ENCODE measurements at places on chromosomes 12 and 14.

DNA sequence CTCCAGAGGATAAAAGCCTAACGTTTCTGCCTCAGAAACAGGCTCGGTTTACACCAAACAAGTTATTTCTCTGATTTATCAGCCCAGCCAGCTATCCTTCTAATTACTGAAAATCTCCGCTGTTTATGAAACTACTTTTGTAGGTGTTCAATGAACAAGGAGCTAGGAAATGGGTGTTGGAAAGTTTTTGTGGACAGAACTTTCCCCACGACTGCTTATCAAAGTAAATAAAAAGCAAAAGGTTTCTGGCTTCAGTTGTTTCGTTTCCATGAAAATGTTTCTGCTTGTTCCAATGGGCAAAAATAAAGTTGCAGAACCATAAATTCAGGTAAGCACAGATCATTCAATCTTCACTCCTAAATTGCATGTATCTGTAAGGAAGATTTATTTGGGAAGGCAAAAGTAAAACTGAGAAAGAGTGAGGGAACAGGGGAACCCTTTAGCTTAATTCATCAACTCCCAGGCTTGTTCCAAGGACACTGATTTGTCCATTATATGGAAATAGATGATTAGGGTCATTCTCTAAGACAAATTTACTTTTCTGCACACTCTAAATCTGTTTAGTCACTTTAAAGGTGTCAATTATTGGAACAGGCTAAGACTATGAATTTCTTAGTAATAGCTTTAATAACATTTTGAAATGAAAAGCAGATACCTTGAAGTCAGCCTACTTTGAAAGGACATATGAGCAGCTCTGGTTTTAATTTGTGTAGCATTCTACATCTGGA lies 175.9 kb upstream of the CDKN3 start:
- DNase-seq = no peak

- no peak for DNase-seq
These were observed 161.2 kb upstream of the RTL1 start for GRCh38 chr14:101064718-101065117.

DNA sequence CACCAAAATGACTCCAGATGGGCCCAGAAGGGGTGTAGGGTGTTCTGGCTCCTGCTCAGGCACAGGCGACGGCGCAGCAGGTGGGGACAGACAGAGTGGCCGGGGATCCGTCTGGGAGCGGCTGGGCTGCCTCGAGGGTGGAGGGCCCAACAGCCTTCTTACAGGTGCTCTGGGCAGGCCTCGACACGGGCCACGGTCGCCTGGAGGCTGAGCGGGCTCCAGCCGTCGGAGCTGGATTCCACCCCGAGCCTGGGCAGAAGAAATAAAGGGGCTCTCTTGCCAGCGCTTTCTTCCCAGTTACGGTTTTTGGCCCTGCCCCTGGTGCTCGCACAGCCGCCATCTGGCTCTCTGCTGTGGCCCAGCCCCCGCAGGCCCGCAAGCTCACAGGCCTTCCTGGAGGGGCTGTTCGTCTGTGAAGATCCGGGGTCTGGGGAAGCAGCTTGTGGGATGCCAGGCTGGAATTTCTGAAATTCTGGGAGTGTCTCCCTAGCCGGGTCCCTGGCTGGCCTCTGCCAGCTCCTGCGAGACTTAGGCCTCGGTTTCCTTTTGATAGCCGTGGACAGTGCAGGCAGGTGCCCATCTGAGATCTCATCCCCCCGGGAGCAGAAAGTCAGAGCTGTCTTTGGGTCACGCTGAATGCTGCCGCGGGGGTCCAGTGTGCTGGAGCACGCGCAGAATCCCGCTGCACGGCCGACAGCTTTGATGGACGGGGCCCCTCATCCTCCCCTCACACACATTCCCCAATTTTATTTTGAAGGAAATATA lies 122.7 kb downstream of the PAPOLA start:
- no peak for DNase-seq

DNA sequence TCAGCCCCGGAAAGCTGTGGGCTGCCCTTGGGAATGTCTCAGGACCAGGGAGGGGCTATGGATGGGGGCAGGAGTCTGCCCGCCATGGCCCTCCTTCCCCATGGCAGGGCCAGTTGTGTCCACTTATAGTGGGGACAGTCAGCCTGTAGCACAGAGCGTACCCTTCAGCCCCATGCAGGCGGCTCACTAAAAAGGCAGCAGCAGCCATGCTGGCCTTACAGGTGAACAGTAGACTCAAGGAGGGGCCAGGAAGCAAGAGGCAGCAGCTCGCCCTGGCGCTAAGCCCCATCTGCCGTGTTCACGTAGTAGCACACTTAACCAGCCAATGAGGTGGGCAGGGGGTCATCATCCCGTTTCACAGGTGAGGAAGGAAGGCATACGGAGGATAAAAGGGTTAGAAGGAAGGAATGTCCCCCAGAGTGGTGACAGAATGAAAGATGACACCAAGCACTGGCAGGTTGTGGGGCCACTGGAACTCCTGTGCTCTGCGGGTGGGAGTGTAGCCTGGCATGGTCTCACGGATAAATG lies 52.7 kb downstream of the FAM222A start:
- no peak for DNase-seq

- DNase-seq = no peak
These were observed 527 bp downstream of the CAMKK2 start for GRCh38 chr12:121295746-121296617.

DNA sequence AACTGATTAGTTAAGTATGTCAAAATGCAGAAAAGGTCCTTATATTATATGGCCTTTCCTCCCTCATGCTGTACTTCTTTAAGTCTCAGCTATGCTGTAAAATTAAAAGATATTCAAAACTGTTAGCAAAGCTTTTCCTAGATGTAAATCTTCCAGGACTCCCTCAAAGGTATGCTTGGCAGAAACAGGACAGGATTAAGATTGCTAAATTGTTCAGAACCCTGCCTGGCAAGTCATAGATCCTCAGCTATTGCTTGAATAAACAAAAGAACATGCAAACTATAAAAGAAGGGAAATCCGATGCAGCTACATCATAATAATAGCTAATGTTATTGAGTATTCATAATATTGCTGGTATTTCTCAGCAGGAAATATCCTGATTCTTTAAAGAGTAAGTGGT lies 322.6 kb downstream of the CCDC91 start:
- DNase-seq = no peak

- DNase-seq = no peak
These were observed 56.1 kb upstream of the FUT8 start for GRCh38 chr14:65356327-65356836.

DNA sequence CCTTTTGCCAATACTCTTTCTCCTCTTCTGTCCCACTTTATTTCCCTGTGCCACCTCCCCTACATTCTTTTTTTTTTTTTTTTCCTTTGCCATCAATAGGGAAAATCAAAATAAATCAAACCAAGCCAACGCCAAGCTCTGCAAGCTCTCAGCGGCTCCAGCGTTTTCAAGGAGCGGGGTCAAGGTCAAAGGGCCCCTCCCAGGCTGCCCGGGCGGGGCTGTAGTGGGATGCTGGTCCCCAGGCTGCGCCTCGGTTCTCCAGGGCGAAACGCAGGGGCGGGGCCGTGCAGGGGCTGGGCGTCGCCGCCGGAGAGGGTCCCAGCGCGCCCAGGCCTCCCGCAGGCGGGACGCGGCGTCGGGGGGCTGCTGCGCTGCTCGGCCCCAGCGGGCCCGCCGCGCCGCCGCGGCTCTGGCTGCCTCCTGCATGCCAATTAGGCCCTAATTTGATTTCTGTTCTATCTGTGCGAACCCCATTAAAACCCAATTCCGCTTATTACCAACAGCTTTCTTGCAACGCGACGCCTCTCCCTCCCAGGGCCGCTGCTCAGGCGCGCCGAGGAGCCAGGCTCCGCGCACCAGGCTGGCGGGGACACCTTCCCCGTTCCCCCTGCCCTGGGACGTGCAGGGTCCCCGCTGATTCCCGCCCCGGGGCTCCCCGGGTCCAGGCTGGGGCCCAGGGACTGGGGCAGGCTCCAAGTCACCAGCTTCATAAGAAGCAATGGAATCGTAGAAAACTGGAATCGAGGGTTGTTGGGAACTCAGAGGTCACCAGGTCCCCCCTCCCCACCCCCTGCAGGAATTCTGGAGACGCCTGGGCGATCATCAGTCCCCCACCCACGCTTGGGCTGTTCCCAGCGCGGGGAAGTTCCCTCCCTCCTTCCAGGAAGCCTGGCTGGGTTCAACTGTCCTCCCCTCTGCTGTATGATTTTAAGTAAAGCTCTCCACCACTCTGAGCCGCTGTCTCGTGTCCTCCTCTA lies 50.7 kb upstream of the MAP1LC3B2 start:
- no peak for DNase-seq

DNA sequence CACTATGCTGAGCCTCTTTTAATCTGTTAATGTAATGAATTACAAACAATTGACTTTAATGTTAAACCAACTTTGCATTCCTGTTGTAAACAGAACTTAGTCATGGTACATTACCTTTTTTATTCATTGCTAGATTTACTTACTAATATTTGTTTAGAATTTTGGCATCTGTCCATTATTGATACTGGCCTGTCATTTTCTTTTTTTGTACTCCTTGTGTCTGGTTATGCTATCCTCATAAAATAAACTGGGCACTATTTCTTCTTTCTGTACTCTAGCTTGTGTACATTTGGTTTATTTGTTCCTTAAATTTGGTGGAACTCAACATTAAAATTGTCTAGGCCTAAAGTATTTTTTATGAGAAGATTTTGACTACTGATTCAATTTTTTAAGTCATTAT lies 32.1 kb downstream of the SPATA7 start:
- no peak for DNase-seq

GRCh38 chr12:116053479-116054200 lies 223.9 kb downstream of the MED13L start:
- DNase-seq = no peak

DNA sequence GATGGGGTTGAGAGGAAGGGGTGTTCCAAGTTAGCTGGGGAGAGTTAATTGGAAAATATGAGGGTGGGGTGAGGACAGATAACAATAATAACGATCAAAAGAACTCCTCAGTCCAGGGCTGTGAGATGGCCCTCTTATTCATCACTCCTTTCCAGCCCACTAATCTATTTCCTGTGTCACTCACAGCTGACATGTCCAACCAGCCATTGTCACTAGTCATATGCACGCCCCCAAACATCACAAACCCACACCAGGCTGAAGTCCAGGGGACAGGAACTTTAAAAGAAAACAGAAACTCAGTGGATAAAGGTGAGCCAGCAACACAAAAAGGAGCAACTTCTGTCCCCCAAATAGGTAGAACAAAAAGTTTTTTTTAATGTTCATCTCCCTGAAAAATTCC lies 911 bp downstream of the CALCOCO1 start:
- no peak for DNase-seq

- DNase-seq = no peak
These were observed 23.6 kb downstream of the OR11H4 start for GRCh38 chr14:20262642-20263128.

- no peak for DNase-seq
These were observed 26.2 kb upstream of the ARHGAP5 start for GRCh38 chr14:32050878-32051277.

DNA sequence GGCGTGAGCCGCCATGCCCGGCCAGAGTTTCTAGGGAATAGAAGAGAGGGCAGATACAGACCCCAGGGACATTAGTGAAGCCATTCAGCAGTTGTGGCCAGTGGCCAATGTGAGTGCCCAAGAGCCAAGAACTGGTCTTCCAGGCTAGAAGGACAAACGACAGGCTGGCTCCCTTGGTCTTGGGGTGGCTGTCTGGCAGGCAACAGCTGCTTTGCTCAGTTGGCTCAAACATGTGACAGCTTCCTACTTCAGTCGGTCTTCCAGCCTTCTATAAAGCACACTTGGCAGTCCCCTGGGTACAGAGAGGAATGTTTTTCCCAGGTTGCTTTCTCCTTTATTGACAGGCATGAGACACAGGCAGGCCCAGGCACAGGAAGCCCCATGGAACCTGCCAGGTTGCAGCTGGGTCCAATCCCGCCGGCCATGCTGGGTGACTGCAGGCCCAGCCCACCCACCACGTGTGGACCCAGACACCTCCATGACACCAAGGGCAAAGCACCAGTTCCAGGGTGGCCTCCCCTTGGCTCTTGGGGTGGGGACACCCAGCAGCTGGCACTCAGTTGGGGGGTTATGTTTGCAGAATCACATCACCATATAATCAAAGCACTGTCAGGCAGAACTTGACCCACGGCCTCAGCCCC lies 15.4 kb downstream of the CHGA start:
- no peak for DNase-seq

DNA sequence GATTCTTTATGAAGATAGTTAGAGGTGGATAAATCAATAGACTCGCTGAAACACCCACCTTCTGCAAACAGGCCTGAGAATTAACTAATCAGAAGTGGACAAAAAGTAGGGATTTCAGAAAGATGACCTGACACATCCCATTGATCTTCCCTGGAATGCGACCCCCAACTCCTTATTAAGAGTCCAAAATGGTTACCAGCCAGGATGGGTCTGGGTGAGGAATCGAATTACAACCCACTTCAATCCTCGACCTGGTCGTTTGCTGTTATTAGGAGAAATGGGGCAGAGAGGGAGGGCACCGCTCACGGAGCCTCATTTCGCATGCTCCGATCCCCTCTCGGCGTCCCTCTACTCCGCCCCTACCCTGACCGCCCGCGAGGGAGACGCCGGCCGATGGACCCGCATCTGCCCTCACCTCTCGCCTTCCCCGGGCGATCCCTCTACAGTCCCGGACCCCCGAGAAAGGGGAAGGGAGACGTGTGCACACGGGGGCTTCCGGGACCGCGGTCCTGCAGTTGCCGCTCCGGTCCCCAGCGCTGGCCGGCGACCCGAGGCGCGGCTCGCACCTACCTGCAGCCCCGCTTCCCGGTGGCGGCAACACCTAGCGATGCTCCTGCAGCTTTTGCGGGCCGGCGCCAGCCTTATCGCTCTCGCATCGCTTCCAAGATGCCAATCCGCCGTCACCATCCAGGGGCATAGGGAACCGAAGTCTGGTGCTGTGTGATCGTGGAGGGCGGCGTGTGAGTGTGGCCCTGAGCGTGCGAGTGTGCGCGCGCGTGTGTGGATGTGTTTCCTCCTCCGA lies 69.3 kb upstream of the USP15 start:
- peak; percentile 5 for DNase-seq

- DNase-seq = no peak
These were observed 152.7 kb upstream of the EEA1 start for GRCh38 chr12:93081810-93082165.

- peak; percentile 51 for DNase-seq
These were observed 33.6 kb upstream of the HNF1A start for GRCh38 chr12:120944645-120945217.

- no peak for DNase-seq
These were observed 53.6 kb downstream of the ERO1A start for GRCh38 chr14:52641745-52642144.

GRCh38 chr12:130280231-130280630 lies 57.5 kb upstream of the PIWIL1 start:
- no peak for DNase-seq

GRCh38 chr14:104800015-104800770 lies 708 bp upstream of the ZBTB42 start:
- peak; percentile 85 for DNase-seq

DNA sequence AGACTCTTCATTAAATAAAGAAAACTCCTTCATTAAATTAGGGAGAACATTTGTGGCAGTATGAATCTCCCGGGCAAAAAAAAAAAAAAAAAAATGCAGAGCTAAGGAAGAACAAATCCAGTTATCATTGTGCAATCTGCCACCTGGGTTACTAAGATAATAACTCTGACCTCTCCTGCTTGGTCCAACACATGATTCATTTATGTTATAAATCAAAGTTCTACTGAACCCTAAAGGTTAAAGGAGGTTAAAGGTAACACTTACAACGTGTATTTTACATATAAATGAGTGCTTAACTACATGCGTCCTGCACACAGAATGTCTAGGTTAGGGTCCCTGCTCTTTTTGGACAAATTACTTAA lies 4.2 kb downstream of the TGFB3 start:
- DNase-seq = no peak

Data from T-helper 1 cell (primary cell).